ENCODE measurements at places on chromosomes 16 and 17.

GRCh38 chr17:40486522-40487370, 14.7 kb downstream of the TNS4 start:
- DNase-seq = no peak

GRCh38 chr16:2210386-2211365, at the start of gene BRICD5:
Gene BRICD5, minus strand, starts transcription at chr16:2210863. Its CDS starts 30 bp downstream, at chr16:2210833.
- no peak for DNase-seq

- peak; percentile 71 for DNase-seq
Observed at GRCh38 chr17:77451245-77451893, 310.6 kb downstream of the SEC14L1 start.

- DNase-seq = peak; percentile 95
Observed at GRCh38 chr17:40323391-40324381, 14.7 kb downstream of the RARA start.

DNA sequence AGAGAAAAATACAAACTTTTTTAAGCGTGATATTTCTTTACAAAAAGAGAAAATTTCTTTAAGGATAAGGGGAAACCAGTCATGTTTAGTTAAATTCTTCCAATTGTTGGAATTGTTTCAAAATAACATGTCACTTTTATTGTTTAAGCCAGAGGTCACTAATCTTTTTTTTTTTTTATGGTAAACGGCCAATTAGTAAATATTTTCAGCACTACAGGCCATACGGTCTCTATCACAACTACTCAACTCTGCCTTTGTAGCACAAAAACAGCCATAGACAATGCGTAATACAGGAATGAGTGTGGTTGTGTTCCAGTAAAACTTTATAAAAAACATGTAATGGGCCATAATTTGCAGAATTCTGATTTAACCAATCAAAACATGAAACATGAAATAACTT, 401.4 kb downstream of the GRIN2A start:
- DNase-seq = no peak

DNA sequence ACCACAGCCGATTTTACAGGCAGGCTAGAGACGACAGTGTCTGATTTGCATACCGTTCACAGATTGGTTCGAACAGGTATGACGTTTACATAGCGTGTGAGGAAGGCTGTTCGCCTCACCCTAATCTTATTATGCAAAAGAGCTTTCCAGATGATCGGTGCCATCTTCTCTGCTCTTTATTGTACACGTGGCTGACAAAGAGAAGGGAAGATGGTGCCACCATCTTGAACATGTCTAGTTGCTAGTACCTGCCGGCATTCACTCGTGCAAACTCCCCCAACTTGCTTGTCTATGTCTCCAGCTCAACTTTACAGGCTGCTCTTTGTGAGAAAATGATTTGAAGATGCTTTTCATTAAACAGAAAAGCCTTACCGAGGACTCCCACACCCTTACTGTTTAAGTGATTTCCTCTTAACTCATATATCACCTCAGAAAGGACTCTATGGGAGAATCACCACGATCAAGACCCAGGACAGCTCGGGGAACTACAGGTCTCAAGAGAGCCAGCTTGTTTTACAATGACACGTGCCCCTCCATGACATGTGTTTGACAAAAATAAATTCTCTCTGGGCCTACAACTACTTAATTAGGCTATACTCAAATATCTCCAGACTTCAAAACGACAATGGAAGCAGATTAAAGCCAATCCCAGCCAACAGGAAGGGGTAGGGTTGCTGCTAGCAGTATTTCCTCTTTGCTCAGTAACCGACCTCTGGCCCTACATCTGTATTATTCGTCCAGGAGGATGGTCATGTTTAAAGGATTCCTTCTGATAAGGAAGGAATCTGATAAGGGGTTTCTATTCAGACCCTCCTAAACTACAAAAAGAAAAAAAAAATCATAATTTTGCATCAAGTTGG, 480.6 kb downstream of the TMEM114 start:
- DNase-seq = no peak

DNA sequence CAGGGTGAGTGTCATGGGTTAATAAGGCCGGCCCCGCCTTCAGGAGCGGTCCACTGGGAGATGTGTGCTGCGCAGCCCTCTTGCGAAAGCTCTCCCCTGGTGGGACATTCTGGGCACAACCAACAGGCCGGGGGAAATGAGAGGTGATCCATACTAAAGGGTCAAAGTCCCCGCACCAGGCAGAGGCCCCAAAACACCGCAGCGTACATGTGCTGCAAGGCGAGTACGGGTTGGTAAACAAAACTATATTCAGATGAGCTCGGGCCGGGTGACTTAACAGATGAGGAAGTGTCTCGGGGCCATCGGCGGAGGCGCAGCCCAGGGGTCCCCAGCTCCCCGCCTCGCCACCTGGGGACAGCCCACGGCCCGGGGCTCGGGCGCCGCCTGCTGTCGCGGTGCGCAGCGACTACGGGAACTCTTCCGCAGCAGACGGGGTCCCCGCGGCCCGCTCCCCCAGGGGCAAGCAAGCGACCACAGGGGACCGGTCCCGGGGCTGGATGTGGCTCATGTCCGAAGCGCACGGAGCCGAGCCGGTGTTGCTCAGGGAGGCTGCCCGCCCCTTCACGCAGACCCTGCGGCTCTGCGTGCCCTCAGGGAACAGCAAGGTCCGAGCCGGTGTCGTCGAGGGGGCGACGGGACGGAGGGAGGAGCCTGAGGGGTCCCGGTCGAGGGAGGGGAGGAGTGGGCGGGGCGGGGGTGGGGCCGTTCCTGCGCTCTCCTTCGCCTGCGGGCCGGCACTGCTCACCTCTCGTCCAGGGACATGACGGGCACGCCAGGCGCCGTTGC, at the start of gene RAB37:
Gene RAB37 (plus strand): TSS at position 744 of the 786 bp plus-strand sequence. CDS start 17 bp downstream, at position 761.
- peak; percentile 54 for DNase-seq

DNA sequence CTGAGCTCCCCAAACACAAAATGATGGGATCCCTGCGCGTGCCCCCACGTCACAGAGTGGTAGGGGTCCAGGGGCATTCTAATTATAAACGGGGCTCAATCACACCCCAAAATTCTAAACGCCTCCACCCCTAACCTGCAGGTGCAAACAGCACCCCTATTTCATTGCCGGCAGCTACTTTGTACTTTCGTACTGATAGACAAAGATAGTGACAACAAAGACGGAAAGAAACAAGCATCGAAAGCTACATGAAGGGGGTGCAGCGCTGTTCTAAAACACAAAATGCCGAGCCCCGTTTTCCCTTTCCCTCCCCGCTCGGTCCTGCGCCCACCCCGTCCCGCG, 13.9 kb downstream of the MIS12 start:
- peak; percentile 18 for DNase-seq

GRCh38 chr17:69213059-69213813, 15.4 kb downstream of the ABCA10 start:
- no peak for DNase-seq

GRCh38 chr17:17491031-17491471, 5.1 kb downstream of the RASD1 start:
- no peak for DNase-seq

DNA sequence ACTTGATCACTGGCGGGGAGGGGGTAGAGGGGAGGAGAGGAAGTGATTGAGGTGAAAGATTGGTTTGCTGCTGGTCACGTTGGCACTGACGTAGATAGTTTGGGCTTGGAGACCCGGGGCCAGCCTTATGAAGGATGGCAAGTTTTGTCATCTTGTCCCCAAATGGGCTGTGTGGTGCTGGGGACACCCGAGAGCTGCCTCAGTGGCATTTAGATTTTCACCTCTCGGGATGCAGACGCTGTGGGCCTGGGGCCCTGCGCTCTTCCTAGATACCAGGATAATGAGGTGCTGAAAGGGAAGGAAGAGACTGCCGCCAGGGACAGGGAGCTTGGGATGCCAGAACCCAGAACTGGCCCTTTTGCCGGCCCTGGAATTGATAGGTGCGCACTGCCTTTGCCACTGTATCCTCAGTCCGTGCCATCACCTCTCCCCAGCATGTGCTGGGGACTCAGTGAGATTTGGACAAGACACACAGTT, 1.4 kb upstream of the SOCS3 start:
- DNase-seq = no peak

DNA sequence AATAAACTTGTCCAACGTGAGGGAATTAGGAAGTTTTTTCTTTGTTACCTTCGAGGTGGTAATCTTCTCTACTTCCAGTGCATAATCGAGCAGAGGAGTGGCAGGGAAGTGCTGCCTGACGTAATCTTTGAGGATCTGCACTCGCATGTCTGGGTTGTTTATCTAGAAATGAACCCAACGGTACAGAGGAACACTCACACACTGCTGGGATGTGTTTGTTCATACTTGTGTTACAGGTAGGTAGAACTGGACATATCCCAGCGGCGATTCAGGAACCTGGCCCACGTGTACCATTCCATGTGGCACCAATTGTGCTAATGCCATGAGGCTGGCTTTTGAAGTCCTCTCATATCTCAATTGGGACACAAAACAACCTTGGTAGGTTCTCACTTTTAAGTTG, 4.2 kb upstream of the KLHL11 start:
- no peak for DNase-seq

GRCh38 chr17:51004249-51004648, 116.4 kb downstream of the SPAG9 start:
- DNase-seq = no peak

DNA sequence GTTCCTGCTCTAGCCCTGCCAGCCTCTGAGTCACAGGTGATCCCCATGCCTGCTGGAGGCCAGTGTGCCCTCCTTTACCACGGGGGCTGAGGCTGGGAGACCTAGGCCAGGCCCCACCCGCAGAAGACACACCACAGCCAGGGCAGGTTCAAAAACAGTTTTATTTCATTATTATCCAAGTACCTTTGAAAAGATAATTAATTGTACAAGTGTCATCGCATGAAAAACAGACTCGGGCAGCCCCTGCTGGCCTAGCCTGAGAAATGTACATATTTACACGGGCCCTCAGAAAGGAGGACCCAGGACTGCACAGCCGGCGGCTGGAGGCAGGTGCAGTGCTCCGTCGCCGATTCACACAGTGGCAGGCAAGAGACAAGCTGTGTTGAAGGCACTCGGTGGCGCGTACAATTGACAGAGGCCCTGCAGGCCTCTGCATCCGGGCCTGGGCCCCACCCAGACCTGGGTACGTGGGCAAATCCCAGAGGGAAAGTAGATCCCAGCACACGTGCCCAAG, 4.4 kb downstream of the PDIA2 start:
- no peak for DNase-seq

GRCh38 chr16:56294579-56294978, 103.3 kb downstream of the GNAO1 start:
- no peak for DNase-seq

DNA sequence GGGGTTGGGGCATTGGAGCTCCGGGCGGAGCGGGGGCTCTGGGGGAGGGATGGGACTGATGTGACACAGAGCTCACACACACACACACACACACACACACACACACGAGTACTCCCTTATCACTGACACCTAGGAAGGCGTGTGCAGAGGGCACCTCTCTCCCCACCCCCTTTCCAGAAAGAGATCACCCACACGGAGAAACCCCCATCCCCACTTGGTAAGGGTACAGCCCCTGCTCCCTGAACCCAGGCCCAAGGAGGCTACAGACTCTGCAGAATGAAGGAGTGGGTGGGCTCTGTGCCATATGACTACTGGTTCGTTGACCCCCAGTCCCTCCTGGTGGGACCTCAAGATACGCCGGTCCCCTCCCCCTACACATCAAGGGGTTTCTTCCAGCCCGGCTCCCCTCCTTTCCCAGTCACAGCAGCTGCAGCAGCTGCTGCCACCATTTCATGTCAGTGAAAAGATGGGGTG, 8.7 kb upstream of the ARHGAP23 start:
- no peak for DNase-seq

DNA sequence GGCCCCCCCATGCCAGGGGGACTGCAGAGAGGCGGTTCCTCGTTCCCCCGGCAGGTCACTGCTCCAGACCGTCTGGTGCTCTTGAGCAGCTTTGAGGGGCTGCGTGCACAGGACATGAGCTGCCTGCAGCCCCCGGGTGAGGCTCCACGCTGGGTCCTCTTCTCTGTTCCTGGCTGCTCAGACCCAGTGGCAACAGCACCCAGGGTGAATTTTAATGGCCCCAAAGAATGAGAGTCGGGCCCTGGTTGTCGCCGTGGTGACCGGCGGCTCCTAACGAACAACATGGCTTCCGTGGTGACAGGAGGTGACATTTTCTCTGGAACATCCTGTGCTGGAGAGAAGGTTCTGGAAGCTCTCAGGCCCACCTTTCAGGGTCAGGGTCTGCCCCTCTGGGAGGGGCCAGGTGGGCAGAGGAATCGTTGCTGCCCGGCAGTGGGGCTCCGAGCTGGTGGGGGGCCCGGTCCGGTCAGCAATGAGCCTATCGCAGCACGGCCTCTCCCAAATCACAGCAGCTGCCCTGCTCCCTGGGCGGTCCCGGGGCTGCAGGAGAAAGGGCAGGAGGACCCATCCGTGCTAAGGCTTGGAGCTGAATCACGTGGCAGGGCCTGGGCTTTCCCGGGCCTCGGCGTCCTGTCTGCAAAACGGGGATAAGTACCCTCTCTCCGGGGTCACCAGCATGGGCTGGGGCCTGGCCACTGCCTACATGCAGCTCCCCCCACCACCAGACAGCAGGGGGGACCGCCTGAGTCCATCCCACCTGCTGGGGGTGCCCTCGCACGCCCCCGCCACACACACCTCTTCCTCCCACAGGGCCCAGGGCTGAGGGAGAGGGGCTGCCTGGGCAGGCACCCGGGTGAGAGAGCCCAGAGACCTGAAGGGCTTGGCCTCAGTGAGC, 3.4 kb upstream of the C1QTNF8 start:
- no peak for DNase-seq

- no peak for DNase-seq
Observed at GRCh38 chr17:46831573-46832330, 13.3 kb upstream of the WNT3 start.

DNA sequence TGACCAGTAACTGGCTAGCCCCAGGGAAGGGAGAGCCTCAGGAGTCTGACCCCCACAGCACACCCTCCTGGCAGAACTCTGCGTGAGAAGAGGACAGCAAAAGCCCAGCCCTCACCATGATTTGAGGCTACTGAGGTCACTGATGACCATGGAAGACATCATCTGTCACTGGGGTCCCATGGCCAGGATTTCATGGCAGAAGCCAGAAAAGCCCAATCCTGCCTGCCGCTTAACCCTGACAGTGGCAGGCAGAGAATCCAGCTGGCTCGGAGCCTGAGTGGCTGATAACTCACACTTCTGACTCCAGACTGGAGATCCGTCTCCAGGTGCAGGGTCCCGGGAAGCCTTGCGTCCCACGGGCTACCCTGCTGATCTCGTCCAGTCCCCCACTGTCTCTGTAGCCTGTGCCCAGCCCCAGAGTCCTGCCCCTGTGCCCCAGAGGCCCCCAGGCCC, 17.5 kb downstream of the GRIN2C start:
- DNase-seq = no peak

GRCh38 chr16:68228652-68229051, 7.3 kb downstream of the ESRP2 start:
- no peak for DNase-seq

GRCh38 chr17:51491416-51491815, 231.1 kb downstream of the UTP18 start:
- no peak for DNase-seq

DNA sequence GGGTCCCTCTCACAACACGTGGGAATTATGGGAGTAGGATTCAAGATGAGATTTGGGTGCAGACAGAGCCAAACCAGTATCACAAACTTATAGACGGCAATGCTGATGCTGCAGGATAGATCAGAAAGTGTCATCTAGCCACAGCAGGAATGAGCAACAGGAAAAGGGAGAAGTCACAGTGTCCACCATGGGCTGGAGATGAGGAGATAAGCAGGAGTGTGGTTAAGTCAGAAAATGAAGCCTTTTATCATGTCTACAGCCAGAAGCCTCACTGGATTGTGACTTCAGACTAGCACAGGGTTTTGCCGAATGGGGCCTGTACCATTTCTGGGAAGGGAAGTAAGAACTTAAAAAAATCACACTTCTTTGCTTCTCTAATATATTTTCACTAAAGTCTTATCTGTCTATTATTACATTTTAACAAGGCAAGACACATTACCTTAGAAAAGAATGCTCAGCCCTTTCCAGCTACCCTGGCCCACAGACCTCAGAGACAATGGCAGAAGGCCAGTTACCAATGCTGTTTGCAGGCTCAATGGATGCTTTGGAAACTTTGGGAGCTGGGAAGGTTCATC, 490.2 kb upstream of the SALL1 start:
- DNase-seq = no peak
